Left ventricle myocardium inferior (tissue), 1 donor: ENCODE measurements at places on chromosomes 12 and 14. TPM values are rescaled to one million over a fixed set of nuclear protein-coding genes. Genes with fewer than 3 reads are reported as not detected.

GRCh38 chr12:86730233-86730632, 474.0 kb upstream of the MGAT4C start:
- DNase-seq: no peak
- H3K4me3 ChIP-seq: no peak overlapping the region
- H3K27me3 ChIP-seq: no peaks in the 10 kb centered on the region
- no peaks in the 10 kb centered on the region for H3K4me1 ChIP-seq
- no peak overlapping the region for H3K27ac ChIP-seq

DNA sequence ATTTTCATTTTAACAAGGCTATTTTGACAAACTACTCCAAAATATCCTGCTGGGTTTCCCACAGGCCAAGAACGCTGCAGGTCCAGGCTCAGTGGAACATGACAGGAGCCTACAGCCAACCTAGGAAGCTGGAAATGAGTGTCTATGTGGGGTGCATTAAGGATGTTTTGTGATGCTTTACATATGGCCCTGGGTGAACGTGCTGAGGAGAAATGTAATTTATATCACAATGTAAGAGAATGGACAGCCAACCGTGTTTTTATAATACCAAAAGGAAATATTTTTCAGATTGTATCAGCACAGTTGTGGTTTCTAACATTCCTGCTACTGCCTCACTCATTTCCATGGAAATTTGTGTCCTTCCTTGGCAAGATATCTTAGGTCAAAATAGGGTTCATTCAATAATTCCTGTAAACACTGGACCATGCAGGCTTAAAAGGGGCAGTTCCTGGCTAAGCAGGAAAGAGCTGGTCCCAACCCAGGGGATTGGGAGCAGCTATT, 51.5 kb downstream of the ST8SIA1 start:
- DNase-seq: no peak
- no peaks in the 10 kb centered on the region for H3K4me1 ChIP-seq
- H3K27ac ChIP-seq: peak overlapping the region; percentile 72
- peaks cover 2% of the 10 kb centered on the region for H3K27me3 ChIP-seq
- no peaks in the 10 kb centered on the region for H3K36me3 ChIP-seq

GRCh38 chr12:26252946-26253345, 57.6 kb downstream of the SSPN start:
- no peak for DNase-seq
- no peak overlapping the region for H3K27ac ChIP-seq
- no peaks in the 10 kb centered on the region for H3K36me3 ChIP-seq
- H3K4me1 ChIP-seq: no peaks in the 10 kb centered on the region

GRCh38 chr12:90226211-90226610, 517.6 kb upstream of the ATP2B1 start:
- H3K4me1 ChIP-seq: no peaks in the 10 kb centered on the region
- no peaks in the 10 kb centered on the region for H3K36me3 ChIP-seq
- H3K27me3 ChIP-seq: no peaks in the 10 kb centered on the region
- no peak overlapping the region for H3K27ac ChIP-seq
- no peak for DNase-seq

GRCh38 chr12:127749416-127749815, 517.6 kb upstream of the TMEM132C start:
- H3K27ac ChIP-seq: no peak overlapping the region
- no peak for DNase-seq
- H3K4me1 ChIP-seq: no peaks in the 10 kb centered on the region

DNA sequence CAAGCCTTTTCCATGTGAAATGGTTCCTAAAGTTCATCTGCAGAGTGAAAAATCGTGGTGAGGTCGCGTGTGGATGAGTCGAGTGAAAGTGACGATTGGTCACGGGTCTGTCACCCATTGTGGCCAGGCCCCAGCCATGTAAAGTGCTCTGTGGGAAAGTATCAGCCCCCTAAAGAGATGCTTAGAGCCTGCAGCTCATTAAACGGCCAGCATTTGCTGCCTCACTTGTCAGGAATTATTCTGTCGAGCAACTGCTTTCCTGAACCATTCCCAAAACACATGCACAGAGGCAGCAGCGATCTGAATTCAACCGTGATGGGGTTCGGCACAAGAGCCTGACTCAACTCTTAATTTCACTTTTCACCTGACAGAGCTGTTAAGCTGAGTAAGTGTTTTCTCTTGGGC, 16.0 kb downstream of the DBX2 start:
- no peak overlapping the region for H3K27ac ChIP-seq
- H3K27me3 ChIP-seq: peaks cover 1% of the 10 kb centered on the region
- H3K4me1 ChIP-seq: no peaks in the 10 kb centered on the region
- no peaks in the 10 kb centered on the region for H3K36me3 ChIP-seq
- DNase-seq: no peak

GRCh38 chr12:132695431-132695830, 8.0 kb downstream of the PXMP2 start:
- H3K4me1 ChIP-seq: peaks cover 13% of the 10 kb centered on the region
- DNase-seq: peak; percentile 56
- H3K27ac ChIP-seq: peak overlapping the region; percentile 74
- peaks cover 39% of the 10 kb centered on the region for H3K36me3 ChIP-seq
- no peaks in the 10 kb centered on the region for H3K27me3 ChIP-seq

- peaks cover 55% of the 10 kb centered on the region for H3K27me3 ChIP-seq
- H3K36me3 ChIP-seq: no peaks in the 10 kb centered on the region
- peak; percentile 75 for DNase-seq
- peak within 1 kb of the TSS; percentile 70 for H3K4me3 ChIP-seq
- H3K4me1 ChIP-seq: peaks cover 51% of the 10 kb centered on the region
Observed at GRCh38 chr14:24367514-24368211, at the start of gene NFATC4. NFATC4 (plus strand) TSS chr14:24368184; CDS start chr14:24368341, 157 bp downstream.

DNA sequence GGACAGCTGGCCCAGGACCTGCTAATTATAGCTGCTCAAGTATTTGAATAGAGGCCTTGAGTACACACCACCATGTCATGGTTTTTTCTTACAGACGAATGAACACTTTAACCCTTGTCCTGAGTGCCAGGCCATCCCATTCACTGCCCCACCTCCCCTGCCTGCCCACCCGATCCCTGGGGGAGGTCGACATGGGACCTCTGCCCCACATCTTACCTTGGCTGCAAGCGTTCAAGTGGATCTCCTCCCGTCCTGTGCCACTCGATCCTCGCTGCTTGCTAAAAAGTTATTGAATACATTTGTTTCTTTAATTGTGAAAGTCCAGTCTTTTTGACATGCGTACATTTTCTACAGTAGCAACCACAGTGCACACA, 10.3 kb downstream of the RTL1 start:
- H3K27ac ChIP-seq: no peak overlapping the region
- no peaks in the 10 kb centered on the region for H3K36me3 ChIP-seq
- H3K4me3 ChIP-seq: no peak overlapping the region
- DNase-seq: no peak
- H3K4me1 ChIP-seq: peaks cover under 1% of the 10 kb centered on the region

DNA sequence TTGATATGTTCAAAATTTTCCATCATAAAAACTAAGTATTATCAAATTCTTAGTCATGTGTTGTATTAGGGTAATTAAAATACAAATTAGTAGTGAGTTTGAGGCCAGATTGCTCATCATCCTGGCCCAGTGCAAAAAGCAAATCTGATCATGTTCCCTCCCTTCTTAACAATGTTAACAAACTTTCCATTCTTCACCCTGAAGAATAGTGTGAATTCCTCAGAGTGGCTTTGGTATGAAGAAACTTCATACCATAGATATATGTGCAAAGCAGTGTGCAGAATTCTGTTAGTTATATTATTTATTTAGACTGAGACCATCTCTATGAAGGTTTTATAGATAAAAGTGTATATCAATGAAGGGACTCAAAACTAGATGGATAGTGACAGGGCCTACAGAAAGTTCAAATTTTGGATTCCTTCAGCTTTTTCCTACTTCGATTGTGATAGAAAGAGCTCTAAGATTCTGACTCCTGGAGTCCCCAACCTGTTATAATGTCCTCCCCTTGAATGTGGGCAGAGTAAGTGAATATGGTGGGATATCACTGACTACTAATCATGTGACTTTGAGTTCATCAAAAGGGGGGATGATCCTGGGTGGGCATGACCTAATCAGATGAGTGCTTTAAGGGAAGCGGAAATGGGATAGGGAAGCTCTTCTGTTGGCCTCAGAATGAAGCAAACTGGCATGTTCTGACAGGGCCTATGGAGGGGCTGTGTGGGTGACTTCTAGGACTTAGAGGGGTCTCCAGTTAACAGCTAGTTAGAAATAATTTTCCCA, 271.4 kb downstream of the BTG1 start:
- H3K27ac ChIP-seq: no peak overlapping the region
- peaks cover 3% of the 10 kb centered on the region for H3K4me1 ChIP-seq
- no peaks in the 10 kb centered on the region for H3K36me3 ChIP-seq
- DNase-seq: no peak
- H3K4me3 ChIP-seq: no peak overlapping the region

DNA sequence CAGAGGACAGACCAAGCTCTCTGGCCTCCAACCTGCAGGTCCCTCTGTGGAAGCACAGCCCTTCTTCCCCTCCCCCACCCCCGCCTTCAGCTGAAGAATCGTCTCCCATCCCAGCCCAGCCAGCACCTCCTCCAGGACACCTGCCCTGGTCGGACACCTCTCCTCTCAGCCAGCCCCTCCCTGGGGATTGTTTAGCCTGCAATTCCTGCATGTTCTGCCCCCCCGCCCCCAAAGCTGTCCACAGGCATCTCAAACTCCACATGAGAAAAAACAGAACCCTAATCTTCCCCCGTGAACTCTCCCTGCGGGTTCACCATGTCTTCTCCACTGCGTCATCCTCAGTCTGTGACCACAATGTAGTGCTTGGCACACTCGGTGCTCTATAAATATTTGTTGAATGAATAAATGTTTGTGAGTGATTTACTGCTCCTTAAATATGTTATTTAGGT, 24.1 kb downstream of the PRIMA1 start:
- H3K4me3 ChIP-seq: peak overlapping the region; percentile 6
- peak; percentile 39 for DNase-seq
- H3K27ac ChIP-seq: peak overlapping the region; percentile 60
- H3K27me3 ChIP-seq: no peaks in the 10 kb centered on the region

DNA sequence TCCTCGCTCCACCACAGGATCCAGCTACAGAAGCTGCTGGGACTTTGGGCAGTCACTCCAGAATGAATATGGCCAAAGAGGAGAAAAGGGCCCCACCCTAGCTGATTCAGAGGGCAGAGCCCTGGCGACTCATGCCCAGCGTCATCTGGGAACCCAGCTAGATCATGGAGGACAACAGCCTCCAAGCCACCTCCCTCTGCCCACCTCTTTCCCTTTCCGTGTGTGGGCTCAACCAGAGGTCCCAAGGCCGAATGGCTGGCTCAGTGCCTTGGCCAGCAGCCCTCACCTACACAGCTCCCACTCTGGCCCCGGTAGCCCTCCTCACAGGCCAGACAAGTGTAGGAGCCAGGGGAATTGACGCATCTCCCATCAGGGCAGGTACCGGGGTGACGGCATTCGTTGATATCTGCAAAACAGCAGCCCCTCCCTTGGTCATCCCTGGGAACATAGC, 17.4 kb downstream of the ISCA2 start:
- DNase-seq: no peak
- H3K27me3 ChIP-seq: peaks cover 4% of the 10 kb centered on the region
- no peaks in the 10 kb centered on the region for H3K36me3 ChIP-seq
- peaks cover 5% of the 10 kb centered on the region for H3K4me1 ChIP-seq
- H3K4me3 ChIP-seq: no peak overlapping the region

- H3K27me3 ChIP-seq: peaks cover 32% of the 10 kb centered on the region
- peaks cover 12% of the 10 kb centered on the region for H3K4me1 ChIP-seq
- no peak for DNase-seq
Observed at GRCh38 chr12:5562581-5562980, 130.7 kb downstream of the NTF3 start.

DNA sequence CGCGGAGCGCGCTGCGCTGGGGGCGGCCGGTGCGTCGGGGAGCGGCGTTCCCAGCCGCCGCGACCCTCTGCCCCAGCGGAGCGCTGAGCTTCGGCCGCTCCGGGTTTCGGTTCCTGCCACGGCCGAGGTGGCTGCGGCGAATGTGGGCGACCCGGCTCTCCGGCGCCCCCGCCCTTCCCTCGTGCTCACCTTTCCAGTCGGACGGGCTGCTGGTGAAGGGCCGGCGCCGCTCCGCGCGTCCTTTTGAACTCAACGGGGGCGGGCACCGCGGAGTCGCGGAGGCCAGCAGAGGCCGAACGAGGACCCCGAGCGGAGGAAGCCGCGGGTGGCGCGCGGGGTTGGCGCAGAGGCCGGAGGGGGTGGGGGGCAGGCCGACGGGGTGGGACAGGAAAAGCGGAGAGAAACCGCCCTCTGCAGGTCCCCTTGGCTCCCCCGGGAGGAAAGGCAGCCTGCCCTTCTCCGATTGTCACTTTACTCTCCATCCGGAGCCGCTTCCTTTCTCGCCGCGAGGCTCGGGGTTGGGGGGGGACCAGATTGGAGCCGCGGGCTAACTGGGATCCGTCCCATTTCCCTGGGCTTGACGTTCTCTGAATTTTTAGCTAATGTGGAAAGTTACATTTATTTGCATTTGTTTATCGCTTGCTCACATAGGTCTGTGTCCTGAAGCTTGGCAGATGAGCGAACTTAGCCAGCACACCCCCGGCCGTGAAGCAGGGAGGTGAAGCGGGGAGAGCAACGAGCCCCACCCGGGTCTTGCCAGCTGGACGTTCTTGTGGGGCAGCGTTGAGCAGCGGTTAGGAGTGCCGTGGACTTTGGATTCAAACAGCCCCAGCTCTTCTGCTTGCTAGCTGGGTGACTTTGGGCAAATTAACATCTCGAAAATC, at the start of gene SMAGP:
Gene SMAGP (minus strand): TSS at position 349 of the 884 bp plus-strand sequence. CDS start 1,137 bp downstream, outside the sequence.
- peak within 1 kb of the TSS; percentile 84 for H3K4me3 ChIP-seq
- H3K36me3 ChIP-seq: no peaks in the 10 kb centered on the region
- peaks cover 27% of the 10 kb centered on the region for H3K4me1 ChIP-seq
- peak; percentile 62 for DNase-seq

- H3K27ac ChIP-seq: no peak overlapping the region
- no peaks in the 10 kb centered on the region for H3K36me3 ChIP-seq
- DNase-seq: no peak
- H3K4me3 ChIP-seq: no peak overlapping the region
- H3K27me3 ChIP-seq: no peaks in the 10 kb centered on the region
Observed at GRCh38 chr12:38850461-38850860, 54.9 kb downstream of the CPNE8 start.

DNA sequence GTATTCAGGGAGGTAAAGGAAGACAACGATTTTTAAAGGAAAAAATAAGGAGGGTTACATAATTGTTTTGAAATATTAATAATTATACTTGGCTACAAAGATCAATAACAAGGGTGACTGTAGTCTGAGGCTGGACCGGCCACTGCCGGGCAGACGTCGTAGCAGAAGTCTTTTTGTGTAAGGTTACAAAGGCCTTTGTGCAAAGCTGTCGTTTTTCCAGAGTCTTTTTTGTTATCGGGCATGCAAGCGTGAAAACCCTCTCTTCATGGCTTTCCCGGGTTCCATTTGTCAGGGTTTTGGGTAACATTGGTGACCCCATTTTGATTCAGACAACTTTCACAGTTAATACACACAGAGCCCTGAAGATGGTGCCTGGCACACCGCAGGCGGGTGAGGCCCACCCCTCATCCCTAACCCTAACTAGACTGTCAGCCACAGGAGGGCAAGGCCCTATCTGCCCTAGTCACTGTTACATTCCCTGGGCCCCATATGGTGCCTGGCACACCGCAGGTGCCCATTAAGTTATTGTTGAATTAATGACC, 31.3 kb downstream of the RILPL1 start:
- no peak overlapping the region for H3K27ac ChIP-seq
- peaks cover 9% of the 10 kb centered on the region for H3K4me1 ChIP-seq
- H3K4me3 ChIP-seq: no peak overlapping the region
- no peaks in the 10 kb centered on the region for H3K27me3 ChIP-seq
- DNase-seq: no peak

TAS2R13 gene
- total RNA-seq: 0.41 TPM

CD4 gene
- total RNA-seq: 7.4 TPM

GPRC5A gene
- total RNA-seq: 0.77 TPM

OR6C68 gene
- total RNA-seq: not detected

AMDHD1 gene
- 0.47 TPM for total RNA-seq

PTPRO gene
- total RNA-seq: 0.82 TPM

OR6C6 gene
- total RNA-seq: not detected

TSPAN11 gene
- 1.7 TPM for total RNA-seq

NCAPD2 gene
- 9.2 TPM for total RNA-seq

PTHLH gene
- total RNA-seq: 3.7 TPM

GALNT9 gene
- not detected for total RNA-seq

TMEM229B gene
- 1.4 TPM for total RNA-seq
